ENCODE measurements at places on chromosomes 5 and 9.

DNA sequence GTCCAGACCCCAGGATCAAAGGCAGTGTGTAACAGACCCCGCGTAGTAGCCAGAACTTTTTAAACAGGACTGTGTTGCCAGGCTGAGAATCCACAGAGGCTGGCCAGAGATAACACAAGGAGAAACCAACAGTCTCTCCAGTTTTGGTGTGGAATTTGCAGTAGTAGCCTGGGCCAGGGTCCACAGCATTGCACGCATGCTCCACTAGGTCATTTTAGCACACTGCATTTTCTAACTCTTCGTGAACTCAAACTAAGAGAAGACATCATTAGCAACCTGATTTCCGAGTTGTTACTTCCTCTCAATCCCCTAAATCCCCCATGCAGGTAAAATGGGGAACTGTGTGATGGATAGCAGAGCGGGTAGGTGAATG, 119.6 kb downstream of the BOD1 start:
- DNase-seq = no peak

DNA sequence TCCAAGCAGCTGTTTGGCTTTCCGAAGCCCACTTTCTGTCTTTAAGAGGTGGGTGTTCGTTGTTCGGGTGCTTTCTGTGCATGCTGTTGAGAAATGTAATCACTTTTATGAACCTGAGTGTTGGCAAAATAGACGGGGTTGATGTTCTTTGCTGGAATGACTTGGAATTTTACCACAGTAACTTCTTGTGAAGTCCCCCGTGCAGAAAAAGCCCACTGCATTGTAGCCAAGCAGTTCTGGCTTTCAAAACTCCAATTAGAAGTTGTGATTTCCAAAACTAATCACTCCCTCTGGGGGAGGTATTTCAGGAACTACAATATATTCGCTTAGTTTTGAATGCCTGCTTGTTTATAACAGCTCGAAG, 111.1 kb downstream of the PAM start:
- no peak for DNase-seq

GRCh38 chr9:34546834-34547827, 24.3 kb upstream of the ENHO start:
- DNase-seq = peak; percentile 62

DNA sequence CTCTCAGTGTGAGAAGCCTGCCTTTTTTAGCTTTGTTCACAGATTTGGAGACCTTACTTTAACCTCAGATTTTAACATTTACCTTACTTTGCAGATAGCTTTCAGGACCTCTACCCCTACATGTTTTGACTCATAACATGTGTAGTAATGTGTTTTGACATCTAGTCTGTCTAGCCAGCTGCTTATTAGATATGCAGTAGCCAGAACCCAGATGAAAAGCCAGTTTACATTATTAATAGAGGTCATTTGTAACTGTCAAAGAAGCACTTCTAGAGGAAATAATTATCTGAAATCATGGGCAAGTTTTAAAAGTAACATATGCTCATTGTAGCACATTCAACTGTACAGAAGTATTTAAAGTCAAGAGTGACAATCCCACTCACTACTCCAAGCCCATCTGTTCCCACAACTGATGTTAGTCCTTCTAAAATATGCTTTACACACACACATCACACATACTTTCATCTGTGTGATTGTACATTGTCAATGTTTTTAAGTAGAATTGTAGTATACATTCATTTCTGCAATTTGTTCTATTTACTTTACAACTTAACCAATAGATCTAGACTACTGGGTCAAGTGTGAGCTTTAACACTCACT, 71.8 kb upstream of the NIPAL4 start:
- DNase-seq = no peak

DNA sequence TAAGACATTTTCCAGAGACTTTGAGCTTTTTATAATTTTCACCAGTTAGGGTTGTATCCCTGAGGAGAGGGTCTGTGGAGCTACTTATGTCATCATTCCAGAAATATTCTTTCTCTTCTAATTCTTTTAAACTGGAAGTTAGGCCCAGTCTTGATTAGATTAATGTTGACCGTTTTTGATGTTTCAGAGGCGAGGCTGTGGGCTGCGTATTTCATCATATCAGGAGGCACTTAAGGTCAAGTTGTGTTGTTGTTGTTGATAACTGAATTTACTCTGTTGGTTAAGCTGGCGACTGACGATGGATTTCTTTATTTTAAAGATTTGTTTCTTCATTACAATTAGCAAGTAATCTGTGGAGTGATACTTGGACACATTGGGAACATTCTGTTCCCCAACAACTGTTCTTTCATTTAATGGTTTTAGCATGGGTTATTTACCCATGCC, 20.1 kb downstream of the IPO11 start:
- peak; percentile 9 for DNase-seq

DNA sequence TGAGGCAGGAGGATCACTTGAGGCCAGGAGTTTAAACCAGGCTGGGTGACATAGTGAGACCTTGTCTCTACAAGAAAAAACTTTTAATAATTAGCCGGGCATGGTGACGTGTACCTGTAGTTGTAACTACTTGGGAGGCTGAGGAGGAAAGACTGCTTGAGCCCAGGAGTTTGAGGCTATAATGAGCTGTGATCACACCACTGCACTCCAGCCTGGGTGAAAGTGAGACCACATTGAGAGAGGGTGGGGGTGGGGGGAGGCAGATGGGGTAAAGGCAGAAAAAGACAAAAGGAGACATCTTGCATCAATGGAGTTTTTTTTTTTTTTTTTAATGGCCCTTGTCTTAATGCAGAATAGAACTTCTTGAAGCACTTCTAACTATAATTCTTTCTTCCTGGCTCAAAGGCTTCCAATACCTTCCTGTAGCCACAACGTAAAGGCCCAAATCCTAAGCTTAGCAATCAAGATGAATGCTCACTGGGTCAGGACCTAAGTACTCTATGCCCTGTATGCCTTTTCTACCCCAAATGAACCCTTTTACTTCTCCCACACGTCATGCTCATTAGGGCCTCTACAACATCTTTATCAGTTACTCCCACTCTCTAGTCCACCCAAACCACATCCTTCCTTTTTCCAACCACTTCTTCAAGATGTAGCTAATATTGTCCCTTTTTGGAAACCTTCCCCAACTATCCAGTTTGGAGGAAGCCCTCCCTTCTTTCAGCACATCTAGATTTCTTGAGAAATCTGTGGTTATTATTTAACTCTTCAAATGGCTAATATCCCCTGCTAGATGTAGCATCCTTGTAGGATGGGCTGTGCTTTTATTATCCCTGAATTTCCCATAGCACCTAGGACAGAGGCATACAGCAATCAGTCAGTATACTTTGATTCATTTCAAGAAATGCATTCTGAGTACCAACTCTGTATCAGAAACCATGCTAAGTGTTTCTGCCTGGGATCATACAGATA, 40.8 kb downstream of the CSF2 start:
- no peak for DNase-seq

DNA sequence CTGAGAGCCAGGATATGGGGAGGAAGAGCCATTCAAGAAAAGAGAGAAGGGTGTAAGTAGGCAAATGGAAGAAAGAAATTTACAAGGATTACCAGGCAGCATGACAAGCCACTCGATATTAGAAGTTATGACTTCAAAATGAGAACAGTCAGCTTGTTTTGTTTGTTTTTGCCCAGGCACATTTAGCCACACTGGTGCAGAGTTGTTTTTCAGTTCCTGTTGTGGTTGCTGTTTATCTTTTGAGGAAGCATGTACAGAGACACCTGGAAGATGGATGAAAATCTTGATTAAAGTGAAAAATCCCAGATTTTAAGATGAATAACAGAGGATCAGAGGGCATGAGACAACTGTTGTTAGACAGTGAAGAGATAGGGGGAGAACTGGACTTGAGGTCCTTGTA, 199.1 kb downstream of the MTRR start:
- no peak for DNase-seq

DNA sequence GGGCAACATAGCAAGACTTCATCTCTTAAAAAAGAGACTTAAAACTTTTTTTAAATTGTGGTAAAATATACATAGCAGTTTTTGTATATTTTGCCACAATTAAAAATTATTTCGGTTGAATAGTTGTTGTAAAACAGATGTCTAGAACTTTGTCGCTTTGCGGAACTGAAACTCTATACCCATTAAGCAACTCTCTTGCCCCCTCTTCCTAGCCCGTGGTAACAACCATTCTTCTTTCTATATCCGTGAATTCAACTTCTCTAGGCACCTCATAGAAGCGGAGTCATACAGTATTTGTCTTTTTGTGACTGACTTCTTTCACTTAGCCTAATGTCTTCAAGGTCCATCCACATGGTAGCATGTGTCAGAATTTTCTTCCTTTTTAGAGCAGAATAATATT, 43.3 kb downstream of the SPARC start:
- no peak for DNase-seq

- DNase-seq = peak; percentile 10
These were observed 22.5 kb upstream of the MAST4 start for GRCh38 chr5:66573733-66574132.

DNA sequence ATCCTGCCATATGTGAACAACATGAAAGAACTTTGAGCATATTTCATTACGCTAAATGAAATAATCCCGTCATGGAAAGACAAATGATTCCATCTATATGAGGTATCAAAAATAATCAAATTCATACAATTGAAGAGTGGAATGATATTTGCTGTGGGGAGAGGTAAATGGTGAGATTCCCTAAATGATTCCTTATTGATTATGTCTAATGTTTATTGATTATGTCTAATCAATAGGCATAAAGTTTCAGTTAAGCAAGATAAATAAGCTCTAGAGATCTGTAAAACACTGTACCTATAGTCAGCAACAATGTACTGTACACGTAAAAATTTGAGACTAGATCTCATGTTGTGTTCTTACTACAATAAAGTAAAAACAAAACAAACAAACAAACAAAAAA, 85.4 kb upstream of the MEGF10 start:
- DNase-seq = no peak

DNA sequence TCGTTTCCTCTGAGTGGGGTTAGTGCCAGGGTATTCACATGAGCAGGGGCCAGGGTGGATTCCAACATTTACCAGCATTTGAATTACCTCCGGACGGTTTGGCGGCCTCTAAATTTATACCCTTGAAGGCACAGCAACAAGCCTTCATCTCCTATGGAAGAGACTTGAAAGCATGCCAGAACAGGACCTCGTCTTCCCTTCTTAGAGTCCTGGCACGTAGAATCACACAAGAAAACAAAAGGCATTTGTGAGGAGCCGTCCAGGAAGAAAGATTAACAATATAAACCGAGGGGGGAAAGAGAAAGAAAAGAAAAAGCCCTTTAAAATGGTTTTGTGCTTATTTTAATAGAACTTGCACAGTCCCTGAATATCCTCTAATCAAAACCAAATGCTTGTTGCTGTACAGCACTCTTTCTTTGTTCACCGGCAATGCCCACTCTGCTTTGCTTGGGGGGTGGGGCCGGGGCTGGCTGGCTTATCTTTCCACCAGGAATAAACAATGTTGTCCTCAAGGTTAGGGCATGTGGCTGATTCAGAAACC, 575.8 kb upstream of the ZNF462 start:
- peak; percentile 80 for DNase-seq

DNA sequence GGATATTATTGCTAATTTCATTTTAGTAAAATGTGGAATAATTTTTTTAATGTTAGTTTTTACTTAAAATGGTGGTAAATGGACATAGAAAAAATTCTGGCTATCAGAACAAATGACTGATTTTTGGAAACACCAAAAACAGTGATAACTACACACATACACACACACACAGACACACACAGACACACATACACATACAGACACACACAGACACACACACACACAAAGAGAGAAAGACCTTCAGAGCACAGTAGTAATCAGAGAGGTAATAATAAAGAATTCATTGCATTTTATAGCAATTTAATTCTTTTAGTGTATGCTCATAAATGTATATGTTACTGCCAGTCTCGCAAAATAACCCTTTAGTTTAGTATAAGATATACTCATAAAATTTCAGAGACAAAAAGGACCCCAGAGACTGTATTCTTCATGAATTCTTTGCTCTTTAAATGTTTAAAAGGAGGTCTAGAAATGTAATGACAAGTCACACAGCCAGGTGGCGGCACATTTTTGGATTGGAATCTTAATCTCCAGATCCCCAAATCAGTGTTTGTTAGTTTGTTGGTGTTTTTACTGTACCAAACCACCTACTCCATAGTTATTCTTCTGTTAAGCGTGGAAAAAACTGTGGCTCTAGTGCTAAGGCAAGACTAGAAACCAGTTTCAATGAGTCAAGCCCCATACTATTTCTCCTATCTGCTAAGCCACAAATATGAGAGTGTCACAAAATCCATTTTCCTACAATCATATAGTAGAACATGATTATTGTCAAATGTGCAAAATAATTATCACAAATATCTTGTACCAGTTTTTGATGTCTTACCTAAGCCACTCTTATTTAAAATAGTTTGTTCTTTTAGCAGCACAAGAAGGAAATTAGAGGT, 109.9 kb downstream of the EDIL3 start:
- DNase-seq = peak; percentile 29

GRCh38 chr9:1461812-1462211, 411.7 kb downstream of the DMRT2 start:
- no peak for DNase-seq

DNA sequence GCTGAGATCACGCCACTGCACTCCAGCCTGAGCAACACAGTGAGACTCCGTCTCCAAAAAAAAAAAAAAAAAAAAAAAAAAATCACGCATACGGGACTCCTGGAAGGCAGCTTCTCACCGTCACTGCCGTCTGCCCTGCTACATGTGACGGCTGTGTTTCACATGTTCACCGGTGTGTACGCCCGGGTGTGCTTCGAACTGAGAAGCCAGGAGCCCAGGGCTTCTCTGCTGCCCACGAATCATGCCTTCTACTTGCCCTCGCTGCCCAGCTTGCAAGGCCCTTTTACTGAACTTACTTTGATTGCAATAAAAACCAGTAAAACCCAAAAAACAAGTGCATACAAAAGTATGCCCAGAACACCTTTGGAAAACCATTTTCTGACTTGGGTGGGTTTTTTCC, 5.8 kb upstream of the NKD2 start:
- DNase-seq = no peak

All from adrenal gland (tissue), 19 donors.